Esophagus squamous epithelium (tissue), 5 donors: ENCODE measurements at places on chromosomes 6 and 20.

DNA sequence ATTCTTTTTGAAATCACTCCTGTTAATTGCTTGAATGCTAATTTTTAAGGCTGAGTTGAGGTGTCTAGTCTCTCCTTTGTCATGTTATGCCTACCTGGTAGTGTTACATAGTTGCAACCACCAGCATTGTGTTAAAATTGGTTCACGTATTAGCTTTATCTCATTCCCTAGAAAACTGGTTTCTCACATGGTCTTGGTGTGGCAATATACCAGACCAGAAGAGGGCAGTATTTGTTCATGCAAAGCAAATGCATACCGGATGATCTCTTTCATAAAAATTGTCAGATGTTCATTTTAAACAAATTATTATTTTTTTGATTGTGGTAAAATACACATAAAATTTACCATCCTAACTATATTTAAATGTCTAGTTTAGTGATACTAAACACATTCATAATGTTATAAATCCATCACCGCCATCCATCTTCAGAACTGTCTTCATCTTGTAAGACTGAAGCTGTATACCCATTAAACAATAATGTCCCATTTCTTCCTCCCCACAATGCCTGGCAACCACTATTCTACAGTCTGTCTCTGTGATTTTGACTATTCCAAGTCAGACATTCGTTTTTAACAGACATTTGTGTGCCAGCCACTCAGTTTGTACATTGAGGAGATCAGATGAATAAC lies 92.8 kb downstream of the ATRN start:
- DNase-seq, result no peak

DNA sequence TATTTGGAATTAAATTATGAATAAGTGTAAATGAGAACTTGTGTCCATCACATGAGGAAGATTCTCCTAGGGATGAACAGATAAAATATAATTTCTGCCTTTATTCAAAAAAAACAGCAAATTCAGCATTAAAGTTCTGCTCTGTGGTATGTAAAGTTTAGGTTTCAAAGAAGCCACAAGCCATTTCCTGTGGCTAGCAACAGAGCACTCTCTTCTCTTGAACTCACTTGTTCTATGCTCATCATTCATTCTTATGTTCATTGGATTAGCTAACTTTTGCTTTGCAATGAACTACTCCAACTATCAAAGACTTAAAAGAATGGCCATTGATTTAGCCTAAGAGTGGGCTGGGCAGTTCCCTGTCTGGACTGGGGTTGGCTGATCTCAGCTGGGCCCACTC lies 20.8 kb upstream of the SNRPB2 start:
- DNase-seq, result no peak

GRCh38 chr6:21955951-21956350 lies 340.9 kb downstream of the PRL start:
- no peak for DNase-seq

DNA sequence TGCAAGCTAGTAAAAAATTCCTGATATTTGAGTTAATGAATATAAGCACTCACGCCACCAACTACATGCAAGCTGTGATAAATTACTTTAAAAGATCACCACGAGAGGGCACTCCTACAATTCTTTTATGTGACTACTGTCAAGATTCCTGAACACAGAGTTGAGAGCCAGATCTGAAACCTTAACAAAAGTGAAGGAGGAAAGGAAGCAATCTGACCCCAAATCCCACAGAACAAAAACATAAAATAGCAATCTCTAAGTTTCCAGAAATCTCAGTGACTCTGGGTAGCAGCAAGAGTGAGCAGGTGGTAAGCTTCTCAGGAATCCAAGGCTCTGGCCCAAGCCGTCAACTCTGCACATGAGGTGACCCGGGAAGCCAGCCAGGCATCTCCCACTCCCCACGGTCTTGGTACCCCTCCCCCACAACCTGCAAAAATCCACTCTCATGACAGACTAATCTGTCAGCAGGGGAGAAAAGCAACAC lies 55.1 kb downstream of the STAU1 start:
- no peak for DNase-seq

DNA sequence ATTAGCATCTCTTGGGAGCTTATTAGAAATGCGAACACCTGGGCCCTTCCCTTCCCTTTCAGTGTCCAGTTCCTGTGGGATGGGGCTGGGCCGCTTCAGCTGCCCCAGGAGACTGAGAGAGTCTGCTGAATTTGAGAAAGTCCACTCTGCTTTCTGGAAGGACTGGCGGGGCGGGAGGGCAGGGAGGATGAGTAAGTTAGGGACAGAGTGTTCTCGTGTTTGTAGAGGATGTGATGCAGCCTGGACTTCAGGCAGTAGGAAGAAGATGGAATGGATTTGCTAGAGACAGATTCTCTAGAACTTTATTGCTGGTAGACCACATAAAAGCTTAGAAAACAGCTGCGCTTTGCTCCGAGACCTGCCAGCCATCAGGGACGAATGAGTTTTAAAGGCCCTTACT lies 1.1 kb upstream of the TULP4 start:
- DNase-seq, result no peak

- DNase-seq, result no peak
These were observed 405.5 kb downstream of the UTRN start for GRCh38 chr6:144690666-144691065.

GRCh38 chr20:16175322-16175961 lies 397.8 kb downstream of the KIF16B start:
- DNase-seq, result no peak

DNA sequence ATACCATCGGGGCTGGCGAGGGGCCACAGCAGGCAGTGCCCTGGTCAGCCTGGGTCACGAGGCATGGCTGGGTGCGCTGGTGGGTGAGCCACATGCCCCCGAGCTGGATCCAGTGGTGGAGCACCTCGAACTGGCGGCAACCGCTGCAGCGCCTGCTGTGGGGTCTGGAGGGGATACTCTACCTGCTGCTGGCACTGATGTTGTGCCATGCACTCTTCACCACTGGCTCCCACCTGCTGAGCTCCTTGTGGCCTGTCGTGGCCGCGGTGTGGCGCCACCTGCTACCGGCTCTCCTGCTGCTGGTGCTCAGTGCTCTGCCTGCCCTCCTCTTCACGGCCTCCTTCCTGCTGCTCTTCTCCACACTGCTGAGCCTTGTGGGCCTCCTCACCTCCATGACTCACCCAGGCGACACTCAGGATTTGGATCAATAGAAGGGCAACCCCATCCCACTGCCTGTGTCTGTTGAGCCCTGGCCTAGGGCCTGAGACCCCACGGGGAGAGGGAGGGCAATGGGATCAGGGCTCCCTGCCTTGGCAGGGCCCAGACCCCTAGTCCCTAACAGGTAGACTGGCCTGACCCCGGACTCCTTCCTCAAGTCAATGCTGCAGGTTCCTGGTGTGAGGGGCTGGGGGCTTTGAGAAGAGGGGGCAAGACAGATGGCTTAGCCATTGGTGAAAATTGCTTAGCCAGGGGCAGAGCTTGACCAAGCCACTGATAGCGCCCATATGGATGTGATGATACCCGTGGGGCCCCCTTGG lies 598 bp downstream of the TMEM239 start:
- DNase-seq, result no peak

GRCh38 chr6:111740506-111740905 lies 132.7 kb downstream of the FYN start:
- DNase-seq, result no peak

DNA sequence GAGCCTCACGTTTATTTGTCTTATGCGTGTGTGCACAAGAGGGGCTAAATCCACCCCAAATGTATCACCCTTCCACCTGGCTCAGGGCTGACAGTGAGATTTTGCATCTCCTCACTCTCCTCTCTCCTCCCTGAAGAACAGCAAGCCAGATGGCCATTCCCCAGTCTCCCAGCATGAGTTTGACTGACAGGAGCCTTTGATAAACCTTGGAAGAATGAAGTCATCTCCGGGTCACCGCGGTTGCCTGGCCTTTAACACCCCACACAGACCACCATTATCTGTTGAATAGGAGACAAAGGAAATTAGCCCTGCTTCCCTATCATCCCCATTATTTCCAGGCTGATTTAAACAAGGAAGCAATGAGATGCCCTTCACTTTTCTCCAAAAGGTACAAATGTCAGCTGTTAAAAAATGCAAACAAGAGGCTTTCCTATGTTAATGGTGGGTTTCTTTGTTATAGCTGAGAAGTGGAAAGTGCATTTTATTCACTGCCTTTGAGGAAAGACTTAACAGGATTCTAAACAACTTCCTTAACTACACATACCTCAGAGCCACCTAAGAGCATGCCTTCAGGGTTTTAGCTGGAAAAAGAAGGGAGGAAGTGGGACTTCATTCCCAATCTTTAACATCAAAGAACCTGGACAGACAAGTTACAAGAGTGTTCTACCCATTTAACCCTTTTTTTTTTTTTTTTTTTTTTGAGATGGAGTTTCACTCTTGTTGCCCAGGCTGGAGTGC lies 524.8 kb upstream of the ID4 start:
- no peak for DNase-seq

GRCh38 chr20:56428410-56428809 lies 16.4 kb downstream of the CASS4 start:
- DNase-seq, result no peak

DNA sequence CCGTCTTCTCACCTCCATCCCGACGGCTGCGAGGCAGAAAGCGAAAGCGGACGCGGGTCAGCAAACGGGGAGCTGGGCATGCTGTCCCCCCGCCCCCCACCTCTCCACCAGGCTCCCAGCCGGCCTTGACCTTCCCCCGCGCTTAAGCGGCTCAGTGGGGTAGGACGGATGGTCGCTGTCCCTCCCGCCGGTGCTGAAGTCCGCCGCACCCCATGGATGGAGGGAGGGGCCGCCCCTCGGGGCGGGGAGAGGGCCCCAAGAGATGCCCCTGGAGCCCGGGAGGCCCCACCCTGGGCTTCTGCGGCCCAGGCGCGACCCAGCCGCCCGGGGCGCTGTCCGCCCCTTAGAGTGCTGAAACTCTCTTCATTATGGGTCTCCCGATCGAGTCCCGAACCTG lies at the start of gene KCNB1:
TSS of gene KCNB1 (minus strand) at position 48 of the 397 bp plus-strand sequence. CDS start 188 bp downstream, outside the sequence.
- no peak for DNase-seq

DNA sequence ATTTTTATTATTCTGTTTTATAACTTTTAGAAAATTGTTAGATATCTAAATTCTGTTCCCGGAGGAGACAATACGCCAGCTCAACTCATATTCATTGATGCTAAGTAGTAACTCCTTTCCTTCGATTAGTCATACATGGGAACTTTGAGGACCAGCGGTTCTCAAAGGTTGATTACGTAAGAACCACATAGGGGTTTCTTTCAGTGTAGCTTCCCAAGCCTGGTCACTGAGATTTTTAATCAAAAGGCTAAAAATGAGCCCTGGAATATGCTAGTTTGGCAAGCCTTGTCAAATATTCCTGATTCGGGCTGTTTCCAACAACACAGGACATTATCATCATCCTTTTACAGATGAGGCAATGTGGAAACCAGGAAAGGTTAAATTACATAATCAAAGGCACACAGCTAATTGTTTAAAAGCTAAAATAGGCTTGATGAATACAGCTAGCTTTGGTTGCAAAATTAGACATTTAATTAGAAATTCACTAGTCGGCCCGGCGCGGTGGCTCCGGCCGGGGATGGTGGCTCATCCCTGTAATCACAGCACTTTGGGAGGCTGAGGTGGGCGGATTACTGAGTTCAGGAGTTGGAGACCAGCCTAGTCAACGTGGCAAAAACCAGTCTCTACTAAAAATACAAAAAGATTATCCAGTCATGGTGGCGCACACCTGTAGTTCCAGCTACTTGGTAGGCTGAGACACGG lies 14.6 kb upstream of the MEI4 start:
- DNase-seq, result no peak

GRCh38 chr6:167291623-167292300 lies 647 bp downstream of the UNC93A start:
- DNase-seq, result no peak

DNA sequence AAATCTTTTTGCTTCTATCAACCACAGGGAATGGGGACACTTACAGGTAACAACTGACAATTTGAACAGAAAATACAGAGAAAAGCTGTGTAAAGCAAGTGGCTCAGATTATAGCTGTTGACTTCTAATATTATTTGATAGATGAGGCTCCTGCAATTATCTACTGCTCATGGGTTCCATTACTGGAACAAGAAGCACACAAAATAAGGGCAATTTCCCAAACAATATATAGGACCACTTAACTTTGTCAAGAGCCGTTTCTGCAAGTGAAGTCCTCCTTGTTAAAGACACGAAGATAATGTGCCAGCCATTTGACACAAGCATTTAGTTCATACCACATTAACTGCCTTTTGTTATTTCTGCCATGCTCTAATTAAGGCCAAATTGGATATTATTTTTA lies 315.5 kb upstream of the ARID1B start:
- no peak for DNase-seq

DNA sequence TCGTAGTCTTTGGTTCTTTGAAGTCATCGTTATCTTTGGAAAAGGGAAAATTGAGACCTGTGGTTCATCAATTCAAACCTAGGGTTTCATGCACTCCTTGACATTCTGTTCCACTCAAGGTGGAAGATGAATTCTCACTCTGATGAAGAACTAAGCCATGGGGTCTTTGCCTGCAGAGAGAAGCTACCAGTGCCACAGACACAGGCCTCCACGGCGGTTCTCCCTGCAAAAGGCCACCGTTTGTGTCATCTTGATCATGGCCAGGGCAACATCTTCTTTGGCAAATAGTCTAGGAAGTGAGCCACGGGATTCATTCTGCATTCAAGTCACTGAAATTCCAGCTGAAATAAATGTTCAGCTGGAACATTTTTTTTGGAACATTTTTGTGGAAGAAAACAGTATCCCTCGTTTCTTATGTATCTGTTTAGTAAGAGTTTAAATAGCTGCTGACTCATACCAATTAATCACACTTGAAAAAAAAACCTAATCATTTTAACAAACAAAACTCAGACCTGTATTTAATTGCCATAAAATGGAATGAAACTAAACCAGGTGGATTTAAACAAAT lies 206.0 kb upstream of the FOXQ1 start:
- DNase-seq, result no peak

DNA sequence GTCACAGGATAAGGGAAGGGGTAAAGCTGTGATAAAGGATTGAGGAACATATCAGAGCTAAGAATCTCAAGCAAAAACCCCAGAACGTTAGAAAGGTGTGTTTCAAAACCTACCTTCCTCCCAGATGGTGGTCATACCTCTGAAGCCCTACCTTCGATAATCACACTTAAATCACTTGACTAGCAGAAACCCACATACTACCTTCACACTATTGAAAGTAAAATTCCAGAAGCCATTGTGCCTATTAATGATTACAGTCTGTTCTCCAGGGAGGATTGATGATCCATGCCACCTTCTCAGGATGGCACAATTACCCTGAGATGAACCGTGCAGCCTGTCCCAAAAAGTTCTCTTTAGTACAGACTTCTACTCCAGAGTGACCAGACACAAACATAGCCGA lies 72.3 kb upstream of the SOX4 start:
- DNase-seq, result no peak

GRCh38 chr6:48736501-48737206 lies 625.7 kb upstream of the PTCHD4 start:
- no peak for DNase-seq

GRCh38 chr6:163226181-163226835 lies 188.2 kb upstream of the QKI start:
- DNase-seq, result no peak

- DNase-seq, result no peak
These were observed 58.5 kb downstream of the PREX1 start for GRCh38 chr20:48769069-48769983.

DNA sequence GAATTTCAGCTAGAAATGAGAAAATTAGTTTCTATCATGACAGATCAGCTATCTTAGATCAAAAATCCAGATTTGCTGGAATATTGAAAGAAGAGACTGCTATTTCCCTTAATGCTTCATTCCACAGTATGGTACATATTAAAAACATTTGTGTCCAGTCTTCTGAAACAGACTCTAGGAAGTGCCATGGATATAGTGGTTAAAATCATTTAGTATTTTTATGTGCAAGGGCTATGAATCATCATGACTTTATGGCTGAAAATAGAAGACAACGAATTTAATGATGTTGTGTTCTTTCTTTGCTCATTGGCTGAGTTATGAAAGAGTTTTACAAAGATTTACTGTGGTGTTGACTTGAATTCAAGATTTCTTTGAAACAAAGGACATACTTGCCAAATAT lies 146.6 kb downstream of the ANKRD60 start:
- DNase-seq, result no peak
